ENCODE measurements at places on chromosomes 4 and X.

DNA sequence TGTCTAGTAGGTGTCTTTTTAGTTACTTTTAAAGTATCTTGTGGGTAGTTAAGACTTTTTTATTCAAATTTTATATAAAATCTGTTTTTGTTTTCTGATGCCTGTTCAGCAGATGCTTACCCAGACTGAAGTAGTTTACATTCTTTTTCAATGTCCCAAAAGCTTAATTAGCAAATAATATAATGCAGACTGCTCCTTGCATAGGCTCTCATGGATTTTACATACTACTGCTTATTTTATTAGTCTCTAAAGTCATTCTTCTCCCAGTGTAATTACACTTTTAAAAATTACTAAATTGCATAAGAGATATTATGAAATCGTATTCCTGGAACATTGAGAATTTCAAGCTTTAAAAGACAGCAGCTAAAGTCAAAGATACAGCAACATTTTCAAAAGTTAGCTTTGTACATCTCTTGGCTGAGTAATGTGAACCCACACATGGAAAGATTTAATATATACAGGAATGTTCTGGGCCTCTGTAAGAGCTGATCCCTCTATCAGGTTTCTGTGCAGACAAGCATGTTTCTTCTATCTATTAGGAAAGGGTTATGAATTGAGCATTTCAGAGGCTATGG, 148.4 kb upstream of the SPRY1 start:
- no peak for DNase-seq

GRCh38 chr4:54228546-54228945, 547 bp upstream of the PDGFRA start:
- DNase-seq = no peak

DNA sequence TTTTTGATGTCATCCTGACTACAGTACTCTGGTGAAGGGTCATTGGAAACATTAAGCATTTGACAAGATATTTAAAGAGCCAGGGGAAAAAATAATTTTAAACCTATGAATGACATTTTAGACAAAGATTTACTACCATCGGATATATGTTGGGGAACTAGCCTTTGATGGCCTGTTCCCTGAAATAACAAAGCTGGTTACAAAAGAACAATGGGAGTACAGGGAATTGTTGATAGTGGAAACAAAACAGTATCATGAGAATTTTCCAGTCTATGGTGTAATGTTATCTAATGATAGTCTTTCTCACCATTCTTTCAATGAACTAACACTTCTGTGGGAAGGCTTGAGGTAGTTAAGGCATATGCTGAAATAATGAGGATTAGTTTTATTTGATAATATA, 125.9 kb upstream of the KLHL4 start:
- no peak for DNase-seq

- no peak for DNase-seq
Observed at GRCh38 chr4:11698033-11698432, 269.3 kb upstream of the HS3ST1 start.

DNA sequence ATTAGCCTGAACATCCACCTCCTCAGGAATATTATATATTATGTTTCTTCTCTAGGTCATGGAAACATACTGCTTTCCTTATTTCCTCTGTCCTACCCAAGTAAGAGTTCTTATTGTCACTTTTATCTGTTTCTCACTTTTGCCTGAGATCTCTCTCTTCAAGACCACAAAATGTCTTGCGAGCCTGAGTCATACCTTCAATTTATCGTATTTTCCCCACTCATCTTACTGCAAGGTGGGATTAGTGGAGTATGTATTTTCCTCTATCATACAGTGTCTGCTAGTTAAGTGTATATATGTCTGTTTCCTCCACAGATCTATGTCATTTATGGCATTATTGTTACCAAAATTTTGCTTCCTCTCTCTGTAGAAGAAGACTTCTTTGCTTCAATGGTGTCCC, 124.5 kb downstream of the EIF4E start:
- DNase-seq = no peak

DNA sequence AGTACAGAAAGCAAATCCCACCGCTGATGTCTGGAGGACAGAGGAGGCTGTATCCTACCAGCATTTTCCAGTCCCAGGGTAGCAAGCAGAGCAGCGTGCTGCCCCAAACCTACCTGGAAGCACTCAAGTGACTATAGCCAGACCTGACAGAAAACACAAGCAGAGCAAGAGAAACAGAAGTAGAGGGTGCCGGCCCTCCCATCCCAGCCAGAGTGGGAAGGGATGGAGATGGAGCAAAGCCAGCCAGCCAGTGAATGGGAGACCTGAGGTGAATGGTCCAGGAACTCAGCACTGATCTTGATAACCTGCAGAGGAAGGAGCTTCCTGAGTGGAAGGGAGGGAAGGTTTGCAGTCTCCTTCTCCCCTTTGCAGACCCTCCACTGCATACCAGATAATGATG, 185.2 kb downstream of the MAML3 start:
- DNase-seq = no peak

- no peak for DNase-seq
Observed at GRCh38 chr4:6869944-6870343, 39.7 kb upstream of the TBC1D14 start.

DNA sequence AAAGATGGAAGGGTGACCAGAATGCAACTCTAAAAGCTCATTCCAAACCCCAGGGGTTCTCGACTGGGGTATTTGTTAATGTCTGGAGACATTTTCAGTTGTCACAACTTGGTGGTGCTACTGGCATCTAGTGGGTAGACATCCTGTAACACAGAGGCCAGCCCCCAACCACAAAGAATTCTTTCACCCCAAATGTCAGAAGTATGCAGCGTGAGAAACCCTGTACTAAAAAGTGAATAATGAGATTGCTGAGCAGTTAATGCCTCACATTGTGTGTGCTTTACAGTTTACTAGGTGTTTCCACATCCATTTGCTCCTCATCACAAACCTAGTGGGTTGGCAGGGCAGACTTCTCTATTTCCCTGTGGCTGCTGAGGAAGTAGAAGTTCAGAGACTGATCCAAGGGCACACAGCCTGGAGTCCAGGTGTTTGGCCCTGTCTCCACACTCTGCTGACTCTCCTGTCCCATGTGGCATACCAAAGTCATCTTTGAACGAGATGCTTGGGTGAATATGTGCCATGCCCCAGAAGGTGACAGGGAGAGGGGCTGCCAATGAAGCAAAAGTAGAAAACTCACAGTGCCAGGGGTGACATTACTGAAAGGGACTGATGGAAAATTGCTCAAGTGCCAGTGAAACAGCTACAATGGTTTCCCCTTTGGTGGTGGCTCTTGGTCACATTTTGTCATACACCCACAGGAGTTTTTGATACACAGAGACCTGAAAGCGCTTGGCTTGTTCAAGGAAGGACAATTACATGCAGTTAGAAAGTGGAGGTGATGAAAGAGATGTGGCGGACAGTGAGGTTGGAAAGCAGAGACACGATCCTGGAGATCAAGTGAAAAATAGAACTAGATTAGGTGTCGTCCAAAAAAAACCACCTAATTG, 10.1 kb upstream of the TMEM154 start:
- DNase-seq = no peak

DNA sequence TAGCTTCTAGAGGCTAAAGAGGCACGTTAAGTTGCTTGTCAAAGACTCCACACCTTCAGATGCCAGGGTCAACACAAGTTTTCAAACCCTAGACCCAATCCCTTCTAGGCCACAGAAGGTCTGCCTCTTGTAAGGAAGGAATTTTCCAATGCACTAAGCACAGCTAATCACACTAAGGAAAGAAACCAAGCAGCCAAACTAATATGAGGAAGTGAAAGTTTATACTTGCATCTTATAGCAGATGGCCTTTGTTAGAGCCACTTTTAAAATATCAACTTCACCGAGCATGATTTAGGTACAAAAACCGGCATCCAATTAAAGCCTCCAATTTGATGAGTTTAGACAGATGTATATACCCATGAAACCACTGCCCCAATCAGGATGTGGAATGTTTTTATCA, 9.9 kb downstream of the FHL1 start:
- DNase-seq = no peak

All from effector CD8-positive, alpha-beta T cell (primary cell).